ENCODE measurements at places on chromosomes 2 and 18. TPM values are rescaled to one million over a fixed set of nuclear protein-coding genes. Genes with fewer than 3 reads are reported as not detected.
A peak's percentile ranks its signal among the peaks of the same experiment; 100 is the strongest.

DNA sequence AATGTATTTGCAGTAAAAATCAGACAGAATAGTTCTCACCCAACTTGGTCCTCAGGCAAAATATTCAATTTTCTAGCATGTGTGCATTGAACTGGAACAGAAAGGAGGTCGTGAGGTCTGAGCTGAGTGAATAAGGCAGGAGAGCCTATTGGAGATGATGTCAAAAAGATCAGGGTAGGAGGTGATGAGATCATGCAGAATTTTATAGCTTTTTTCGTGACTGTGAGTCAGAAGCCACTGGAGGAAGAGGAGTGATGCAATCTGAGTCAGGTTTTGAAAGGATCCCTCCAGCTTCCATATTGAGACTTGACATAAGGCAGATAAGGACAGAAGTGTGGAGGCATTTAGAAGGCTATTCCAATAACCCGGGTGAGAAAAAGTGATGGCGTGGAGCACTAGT is 299.5 kb upstream of the SOX11 start:
- no peak for DNase-seq

- peak; percentile 47 for DNase-seq
Measured at GRCh38 chr18:38576916-38577315, 1011.3 kb upstream of the CELF4 start.

DNA sequence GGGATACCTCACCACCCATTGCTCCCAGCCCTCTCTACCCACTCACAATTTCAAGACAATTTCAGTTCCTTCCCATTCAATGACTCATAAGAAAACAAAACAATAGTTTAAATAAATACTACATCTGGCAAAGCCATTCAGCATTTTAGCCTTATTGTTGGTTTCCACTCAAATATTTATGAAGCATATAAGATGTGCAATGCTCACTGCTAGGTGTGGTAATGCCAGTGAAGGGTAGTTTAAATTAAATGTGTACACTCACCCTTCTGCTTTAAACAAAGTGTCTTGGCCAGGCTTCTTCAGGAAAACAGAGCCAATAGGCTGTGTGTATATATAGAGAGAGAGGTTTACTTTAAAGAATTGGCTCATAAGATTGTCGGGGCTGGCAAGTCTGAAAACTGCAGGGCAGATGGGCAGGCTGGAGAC is 37.0 kb downstream of the INO80C start:
- DNase-seq: no peak

TCF4 gene
- total RNA-seq: 0.18 TPM
